ENCODE measurements at places on chromosomes 11 and 22.

GRCh38 chr11:16924462-16924825 is 89.8 kb downstream of the PLEKHA7 start:
- no peak for DNase-seq

DNA sequence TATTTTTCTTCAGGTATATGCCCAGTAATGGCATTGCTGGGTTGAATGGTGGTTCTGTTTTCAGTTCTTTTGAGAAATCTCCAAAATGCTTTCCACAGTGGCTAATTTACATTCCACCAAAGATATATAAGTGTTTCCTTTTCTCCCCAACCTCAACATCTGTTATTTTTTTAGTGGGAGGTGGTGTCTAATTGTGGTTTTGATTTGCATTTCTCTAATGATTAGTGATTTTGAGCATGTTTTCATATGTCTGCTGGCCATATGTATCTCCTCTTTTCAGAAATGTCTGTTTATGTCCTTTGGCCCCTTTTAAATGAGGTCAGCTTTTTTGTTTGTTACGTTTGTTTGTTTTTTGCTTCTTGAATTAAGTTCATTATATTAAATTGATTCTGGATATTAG is 760.2 kb downstream of the KCNA4 start:
- no peak for DNase-seq

DNA sequence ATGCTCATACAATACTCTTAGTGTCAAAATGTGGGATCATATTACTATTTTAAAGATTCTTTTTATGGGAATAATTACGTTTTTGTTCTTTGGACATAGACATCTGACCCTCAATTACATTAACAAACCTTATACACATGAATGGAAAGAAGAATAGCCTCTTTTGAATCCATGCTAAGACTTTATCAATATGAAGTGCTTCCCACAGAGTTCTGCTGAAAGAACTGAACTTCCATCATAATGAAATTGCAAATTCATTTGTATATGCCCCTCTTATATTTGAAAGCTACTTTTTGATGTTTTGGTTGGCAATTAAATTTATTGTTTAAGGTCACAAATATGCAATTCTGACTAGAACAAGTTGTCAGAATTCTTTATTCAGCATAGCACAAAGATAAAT is 254.9 kb downstream of the TMEM135 start:
- no peak for DNase-seq

DNA sequence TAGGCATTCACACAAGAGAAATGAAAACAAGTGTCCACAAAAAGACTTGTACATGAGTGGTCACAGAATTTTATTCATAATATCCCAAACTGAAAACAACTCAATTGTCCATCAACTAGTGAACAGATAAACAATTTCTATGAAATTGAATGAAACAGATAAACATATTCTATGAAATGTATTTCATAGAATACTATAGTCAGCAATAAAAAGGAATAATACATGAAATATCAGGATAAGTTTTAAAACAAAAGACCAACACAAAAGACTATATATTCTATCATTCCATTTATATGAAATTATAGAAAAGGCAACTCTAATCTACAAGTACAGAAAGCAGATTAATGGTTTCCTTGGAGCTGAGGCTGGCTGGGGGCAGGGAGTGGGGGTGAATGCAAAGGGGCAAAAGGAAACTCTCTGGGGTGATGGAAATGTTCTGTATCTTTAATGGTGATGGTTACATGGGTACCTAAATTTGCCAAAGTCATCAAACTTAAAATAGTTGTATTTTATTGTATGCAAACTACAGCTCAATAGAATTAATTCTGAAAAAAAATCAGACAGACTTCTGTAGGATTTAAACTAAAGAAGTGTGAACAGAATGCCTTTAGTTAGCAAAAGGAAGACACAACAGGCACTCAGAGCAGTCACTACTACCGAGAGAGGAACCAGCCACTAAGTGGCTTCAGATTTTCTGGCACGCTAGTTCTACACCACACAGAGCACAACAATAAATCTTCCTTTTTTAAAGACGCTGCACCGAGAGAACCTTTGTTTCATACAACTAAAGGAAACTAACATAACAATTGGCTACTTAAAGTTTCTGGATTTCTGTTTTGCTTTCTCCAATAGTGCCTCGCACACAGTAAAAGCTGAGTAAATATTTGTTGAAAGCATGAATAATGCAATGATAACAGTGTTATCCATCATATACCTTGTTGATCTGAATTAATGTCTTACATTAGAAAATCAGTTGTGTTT is 15.4 kb downstream of the CCDC34 start:
- DNase-seq = peak; percentile 84

DNA sequence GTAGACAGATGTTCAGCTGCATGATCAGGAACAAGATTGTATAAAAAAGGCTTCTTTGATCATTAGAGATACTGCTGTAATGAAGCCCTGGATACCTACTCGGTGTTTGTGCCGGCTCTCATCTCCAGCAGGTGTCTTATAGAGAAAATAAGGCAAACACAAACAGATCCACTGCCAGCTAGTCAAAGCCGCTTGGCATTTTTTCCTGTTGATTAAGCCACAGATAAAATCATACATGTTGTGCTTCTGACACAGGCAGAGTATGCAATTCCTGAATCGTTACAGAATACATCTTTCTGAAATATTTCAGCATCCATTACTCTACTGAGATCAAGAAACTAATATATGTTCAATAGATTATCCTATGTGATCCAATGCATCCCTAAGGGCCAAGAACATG is 206.9 kb downstream of the CADM1 start:
- no peak for DNase-seq

DNA sequence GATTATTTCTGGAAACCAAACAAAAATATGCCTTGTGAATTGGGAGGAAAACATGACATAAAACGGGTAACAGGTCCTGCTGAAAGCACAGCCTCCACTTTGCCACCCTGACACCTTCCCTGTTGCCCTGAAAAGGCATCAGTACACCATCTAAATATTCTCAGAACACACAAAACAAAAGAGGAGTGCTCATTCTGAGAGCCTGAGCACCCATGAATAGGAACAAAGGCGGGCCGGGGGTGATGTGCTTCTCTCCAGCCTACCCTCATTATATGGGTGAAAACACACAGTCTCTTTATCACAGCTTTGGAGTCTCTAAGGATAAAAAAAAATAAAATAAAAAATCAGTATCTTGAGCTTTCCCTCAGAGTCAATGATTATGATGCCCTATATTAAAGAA is 19.7 kb downstream of the SCUBE2 start:
- DNase-seq = no peak

- peak; percentile 67 for DNase-seq
Observed at GRCh38 chr11:113862435-113862834, 12.9 kb downstream of the USP28 start.

DNA sequence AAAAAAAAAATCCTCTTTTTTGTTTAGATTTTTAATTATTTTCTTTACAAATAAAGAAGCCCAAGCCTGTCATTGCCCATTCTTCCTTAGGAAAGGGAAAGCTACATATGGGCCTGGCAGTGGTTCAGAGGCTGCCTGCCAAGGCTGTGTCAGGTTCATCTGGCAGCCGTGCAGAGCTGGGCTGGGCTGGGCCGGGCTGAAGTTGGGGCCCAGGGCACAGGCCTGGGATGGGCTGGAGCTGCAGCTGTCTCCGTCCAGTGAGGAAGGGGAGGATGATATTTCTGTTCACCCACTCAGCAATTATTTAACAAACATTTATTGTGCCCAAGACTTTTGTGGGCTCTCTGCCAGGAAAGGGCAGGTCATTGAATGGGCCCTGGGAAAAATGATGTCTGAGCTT is 4.6 kb downstream of the PRR5L start:
- no peak for DNase-seq

DNA sequence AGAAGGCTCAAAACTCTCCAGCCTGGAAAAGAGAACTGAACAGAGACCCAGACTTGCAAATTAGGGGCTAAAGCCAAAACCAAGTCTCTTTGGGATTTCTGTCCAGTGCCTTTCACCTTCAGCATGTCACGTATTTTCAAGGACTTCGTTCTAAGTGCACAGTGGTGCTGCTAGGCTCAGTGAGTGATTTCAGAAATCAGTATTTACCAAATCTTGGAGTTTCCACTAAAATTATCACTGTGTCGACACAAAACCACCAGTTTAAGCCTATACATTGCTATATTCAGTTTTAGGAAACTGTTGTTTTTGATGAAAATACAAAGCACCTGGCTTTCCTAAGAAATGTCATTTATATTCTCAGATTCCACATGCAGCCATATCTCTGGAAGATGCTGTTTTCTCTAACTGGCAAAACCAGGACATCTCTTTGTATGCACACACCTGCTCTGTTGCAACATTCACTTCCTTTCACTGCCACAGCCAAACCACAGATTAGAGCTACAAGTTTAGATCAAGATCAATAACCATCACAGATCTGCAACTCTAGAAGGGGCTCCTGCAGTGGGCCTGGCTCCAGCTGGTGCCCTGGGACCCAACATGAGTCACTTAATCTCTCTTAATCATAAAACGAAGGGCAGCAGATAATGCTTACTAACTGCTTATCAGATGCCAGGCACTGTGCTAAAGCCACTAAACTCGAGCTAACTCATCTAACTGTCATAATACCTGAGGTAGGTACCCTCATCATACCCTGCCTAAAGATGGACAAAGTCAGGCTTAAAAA is 22.3 kb downstream of the SMCO4 start:
- no peak for DNase-seq

DNA sequence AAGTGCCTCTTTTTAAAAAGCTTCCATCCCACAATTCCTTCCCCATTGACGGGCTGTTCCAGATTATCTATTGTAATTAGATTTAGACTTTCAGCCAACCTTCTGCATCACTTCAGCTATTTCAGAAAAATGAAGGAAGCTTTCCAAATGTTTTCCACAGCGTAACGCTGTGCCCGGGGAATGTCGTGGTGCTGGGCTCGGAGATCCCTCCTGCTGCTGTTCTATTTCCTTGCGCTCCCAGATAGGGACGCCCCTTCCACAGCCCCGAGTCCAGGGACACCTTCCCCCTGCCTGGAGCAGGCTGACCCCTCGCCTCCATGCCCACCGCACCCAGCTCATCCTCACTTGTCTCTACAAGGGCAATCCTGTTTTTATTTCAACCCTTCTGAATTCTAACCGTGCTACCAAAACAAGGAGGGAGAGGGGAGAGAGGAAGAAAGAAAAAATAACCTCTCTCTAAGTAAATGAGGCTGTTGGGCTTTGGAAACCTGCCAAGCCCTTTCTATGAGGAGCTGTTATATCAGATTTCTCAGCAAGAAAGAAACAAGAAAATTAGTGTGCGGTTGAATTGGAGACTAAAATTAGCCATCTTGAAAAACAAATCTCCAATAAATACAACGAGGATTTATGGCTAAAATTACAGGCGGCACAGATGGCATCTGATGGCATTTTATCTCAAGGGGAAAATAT is 366.9 kb downstream of the BRD1 start:
- DNase-seq = no peak

DNA sequence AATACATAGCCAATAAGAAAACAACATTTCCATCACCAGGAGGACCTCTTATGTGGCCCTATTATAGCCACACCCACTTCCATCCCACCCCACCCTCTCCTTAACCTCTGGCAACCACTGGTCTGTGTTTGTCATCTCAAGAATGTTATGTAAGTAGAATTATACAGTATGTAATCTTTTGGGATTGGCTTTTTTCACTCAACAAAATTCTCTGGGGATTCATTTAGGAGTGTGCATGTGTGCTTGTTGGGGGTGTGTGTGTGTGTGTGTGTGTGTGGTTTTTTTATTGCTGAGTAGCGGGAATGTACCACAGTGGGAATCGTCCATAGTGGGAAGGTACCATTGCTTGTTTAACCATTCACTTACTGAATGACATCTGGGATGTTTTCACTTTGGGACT is 5.2 kb downstream of the KCNJ5 start:
- DNase-seq = no peak

DNA sequence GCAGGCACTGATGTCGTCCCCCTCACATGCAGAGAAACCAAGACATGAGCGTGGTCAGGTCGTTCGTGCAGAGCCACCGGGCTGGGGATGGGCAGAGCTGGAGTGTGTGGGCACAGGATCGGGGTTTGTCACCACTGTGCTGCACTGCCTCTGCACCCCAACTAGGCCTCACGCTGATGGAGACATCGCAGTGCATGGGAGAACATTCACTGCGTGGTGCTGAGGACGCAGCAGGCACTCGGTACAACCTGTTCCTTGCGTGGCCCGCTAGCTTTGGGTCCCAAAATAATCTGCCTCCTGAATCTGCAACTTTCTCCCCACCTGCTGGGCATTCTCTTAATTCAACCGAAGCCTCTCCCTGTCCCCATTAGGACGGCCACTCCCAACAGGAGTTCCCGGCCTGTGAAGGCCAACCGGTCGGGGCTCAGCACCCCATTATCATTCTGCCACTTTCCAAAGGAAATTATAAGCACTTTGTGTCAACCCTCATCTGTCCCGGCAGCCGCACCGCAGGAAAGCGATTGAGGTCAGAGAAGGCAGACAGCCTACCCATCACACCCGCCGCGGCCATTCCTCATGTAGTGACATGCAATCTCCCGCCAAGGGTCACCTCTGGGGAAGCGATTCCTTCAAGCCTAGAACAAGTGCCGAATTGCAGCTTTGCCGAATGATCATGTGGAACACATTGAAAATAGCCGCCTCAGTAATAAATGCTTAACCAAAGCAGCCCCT is 490.4 kb downstream of the MN1 start:
- peak; percentile 51 for DNase-seq

GRCh38 chr11:88377646-88378045 is 40.1 kb upstream of the CTSC start:
- DNase-seq = no peak

GRCh38 chr11:86248609-86249008 is 4.1 kb downstream of the EED start:
- peak; percentile 3 for DNase-seq
